ENCODE measurements at places on chromosomes 2 and 18. TPM values are rescaled to one million over a fixed set of nuclear protein-coding genes. Genes with fewer than 3 reads are reported as not detected.

Gene ADD2
- total RNA-seq = not detected

Gene GBX2
- total RNA-seq = not detected

Gene MLPH
- 40.6 TPM for total RNA-seq

Gene ZAP70
- not detected for total RNA-seq

Gene POTEI
- total RNA-seq = under 0.01 TPM

Gene AGXT
- not detected for total RNA-seq

Gene PSD4
- 4.7 TPM for total RNA-seq

Gene OTOS
- not detected for total RNA-seq

Gene TCF7L1
- total RNA-seq = 4.3 TPM

Gene CACNB4
- 0.43 TPM for total RNA-seq

Gene IL37
- not detected for total RNA-seq

Gene ECEL1
- not detected for total RNA-seq

Gene LIMS4
- total RNA-seq = 37.7 TPM

Gene DYNAP
- total RNA-seq = not detected

Gene PLGLB2
- 1.6 TPM for total RNA-seq

Gene RGPD4
- total RNA-seq = not detected

Gene ERMN
- total RNA-seq = not detected

Gene NEURL3
- total RNA-seq = not detected

Gene POTEJ
- not detected for total RNA-seq

Gene ABI2
- 33.5 TPM for total RNA-seq

Gene LHCGR
- total RNA-seq = under 0.01 TPM

Gene DOK6
- 2.6 TPM for total RNA-seq

Gene TTN
- under 0.01 TPM for total RNA-seq

Gene WDR12
- 38.0 TPM for total RNA-seq

Gene CPO
- total RNA-seq = not detected

Gene NDUFAF7
- total RNA-seq = 9.7 TPM

Gene AQP12B
- total RNA-seq = not detected

Gene SUMO1
- 109 TPM for total RNA-seq

Gene LDAH
- 25.0 TPM for total RNA-seq
